ENCODE measurements at places on chromosomes 4 and X.

- no peak for DNase-seq
These were observed 1.3 kb upstream of the INTU start for GRCh38 chr4:127631420-127631819.

DNA sequence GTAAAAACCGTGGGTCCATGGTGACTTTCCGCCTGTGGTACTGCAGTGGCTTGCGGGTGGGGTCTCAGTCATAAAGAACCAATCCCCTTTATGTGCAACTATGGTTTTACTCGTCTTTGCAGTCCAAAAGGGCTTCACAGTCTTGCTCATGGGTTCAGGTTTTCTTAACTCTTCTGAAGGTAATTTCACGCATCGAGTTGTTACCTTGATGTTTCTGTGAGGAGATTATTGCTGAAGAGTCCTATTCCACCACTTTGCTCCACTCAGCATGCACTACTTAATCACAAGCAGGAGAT lies 41.5 kb downstream of the F8 start:
- no peak for DNase-seq

DNA sequence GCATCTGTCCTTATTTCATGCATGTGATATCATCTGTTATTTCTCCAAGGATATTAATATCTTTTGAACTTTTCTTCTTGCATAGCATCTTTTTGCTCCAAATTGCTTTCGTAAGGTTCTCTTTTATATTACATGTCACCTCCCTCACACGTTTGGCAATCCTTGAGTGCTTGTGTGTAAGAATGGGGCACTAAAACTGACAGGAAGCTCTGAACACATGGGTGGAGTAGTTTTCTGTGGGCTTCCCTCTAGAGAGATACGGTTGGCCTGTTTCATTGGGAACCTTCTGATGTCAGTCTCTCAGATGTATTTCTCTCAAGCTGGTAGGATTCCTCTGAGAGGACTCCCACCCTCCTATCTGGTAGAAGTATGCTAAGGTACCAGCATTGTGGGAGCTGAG lies 223.0 kb downstream of the MID1 start:
- no peak for DNase-seq

GRCh38 chrX:55357236-55357635 lies 92.5 kb upstream of the PAGE3 start:
- no peak for DNase-seq

GRCh38 chrX:78979789-78980464 lies 34.7 kb downstream of the P2RY10 start:
- no peak for DNase-seq

Data from stimulated activated CD4-positive, alpha-beta T cell treated with anti-CD3 and anti-CD28 coated beads, Interleukin-1b, Interleukin-23, amount 100 ng/mL, for 24 hours (primary cell).